Stimulated activated CD8-positive, alpha-beta memory T cell treated with anti-CD3 and anti-CD28 coated beads, Interleukin-12 subunit alpha, Interleukin-12 subunit beta, amount 100 ng/mL, for 1 hour (primary cell): ENCODE measurements at places on chromosomes 7 and 10.

DNA sequence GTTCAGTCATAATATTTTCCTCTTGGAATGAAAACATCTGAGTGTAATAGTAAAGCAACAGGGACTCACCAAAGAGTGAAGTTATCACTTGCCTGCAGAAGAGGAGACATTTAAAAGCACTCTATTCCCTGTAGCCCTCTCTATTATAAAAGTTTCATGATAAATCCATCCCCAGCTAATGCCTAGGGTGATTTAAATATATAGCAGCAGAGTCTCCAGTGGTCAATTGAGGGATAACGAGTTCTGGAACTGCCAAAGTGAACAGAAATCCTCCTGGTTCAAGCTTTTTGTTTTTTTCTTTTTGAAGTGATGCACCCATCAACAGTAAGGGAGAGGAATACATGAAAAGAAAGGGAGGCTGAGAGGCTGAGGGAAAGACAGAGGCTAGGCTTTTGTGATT is 87.3 kb downstream of the EVX1 start:
- DNase-seq = no peak

DNA sequence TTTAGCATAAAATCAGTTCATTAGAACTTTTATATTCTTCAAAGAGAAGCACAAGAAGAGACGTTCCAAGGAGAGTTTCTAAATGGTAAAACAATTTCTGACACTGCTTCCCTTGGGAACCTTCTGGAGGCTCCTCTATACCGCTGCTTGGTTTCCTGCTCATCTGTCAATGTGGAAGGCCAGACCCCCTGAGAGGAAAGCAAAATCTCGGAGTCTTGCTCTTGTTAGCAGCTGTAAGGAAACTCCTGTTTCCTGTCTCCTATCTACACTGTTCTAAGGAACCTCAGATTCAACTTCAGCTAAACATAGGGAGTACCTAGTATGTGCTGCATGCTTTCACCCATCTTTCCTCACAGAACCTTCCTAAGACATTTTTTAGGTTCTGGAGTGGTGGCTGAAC is 322.2 kb downstream of the BMPER start:
- DNase-seq = no peak

DNA sequence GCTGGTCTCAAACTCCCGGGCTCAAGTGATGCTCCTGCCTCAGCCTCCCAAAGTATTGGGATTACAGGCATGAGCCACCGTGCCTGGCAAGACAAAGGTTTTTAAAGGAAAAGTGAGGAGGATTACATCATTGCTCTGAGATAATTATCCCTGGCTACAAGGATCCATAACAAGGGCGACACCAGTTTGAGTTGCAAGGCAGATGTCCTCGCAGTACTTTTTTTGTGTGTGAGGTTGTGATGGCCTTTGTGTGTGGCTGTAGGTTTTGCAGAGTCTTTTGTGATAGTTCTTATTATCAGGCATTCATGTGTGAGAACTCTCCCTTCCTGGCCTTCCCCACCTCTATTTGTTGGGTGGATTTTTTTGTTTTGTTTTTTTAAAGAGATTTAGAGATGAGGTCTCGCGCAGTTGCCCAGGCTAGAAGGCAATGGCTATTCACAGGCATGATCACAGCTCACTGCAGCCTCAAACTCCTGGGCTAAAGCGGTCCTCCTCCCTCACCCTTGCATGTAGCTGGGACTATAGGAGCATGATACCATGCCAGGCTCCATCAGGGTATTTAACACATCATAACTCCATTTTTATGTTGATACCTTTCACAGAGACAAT is 10.0 kb downstream of the BTBD16 start:
- DNase-seq = no peak

GRCh38 chr7:26153823-26154783 is 2.1 kb downstream of the NFE2L3 start:
- no peak for DNase-seq

GRCh38 chr7:1053002-1053411 is 8.7 kb downstream of the GPR146 start:
- DNase-seq = no peak

DNA sequence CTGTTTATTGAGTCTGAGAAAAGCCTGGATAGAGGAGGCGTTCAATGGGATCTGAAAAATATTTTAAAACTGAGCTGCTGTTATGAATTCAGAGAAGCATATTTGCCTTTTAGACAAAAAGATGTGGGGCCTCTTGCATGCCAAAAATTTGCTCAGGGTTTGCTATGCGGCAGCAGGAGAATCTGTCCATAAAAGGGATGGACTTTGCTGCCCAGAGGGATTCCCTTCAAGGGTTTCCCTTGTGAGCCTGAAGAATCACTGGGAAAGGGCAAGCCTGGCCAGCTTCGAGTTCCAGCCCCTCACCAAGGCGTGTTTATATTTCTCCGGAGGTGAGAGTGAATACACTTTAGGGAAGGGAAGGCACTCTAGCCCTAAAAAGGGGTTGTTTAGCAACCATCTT is 55.5 kb upstream of the CALD1 start:
- no peak for DNase-seq

DNA sequence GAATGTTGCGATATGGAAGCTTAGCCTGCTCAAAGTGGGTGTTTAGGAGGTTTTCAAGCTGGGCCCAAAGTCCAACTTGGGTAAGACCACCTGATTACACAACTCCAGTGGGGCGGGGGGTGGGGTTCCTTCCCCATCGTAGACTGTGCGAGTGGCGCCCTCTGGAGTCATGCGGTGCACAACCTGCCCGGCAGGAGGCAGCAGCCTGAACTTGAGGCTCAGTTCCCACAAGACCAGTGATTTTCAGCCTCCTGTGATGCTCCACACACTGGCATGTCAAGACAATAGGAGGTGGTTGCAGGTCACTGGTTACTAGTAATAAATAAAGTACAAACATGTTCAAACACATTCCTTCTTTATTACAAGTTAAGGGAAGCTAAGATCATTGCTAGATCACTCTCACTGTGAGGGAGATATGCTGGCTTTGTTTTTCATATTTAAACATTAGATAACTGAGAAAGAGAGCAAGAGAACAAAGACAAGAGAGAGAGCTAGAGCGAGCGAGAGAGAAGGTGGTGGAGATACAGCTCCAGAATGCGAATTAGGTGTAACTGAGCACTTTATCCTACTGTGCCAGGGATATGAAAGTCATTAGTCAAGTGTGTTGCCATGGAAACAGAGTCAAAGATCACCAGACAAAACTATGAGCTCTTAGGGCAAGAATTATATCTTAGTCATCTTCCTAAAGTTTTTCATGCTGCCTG is 97.4 kb upstream of the BMPER start:
- DNase-seq = no peak

- DNase-seq = no peak
Measured at GRCh38 chr7:66553001-66553400, 75.7 kb upstream of the KCTD7 start.

DNA sequence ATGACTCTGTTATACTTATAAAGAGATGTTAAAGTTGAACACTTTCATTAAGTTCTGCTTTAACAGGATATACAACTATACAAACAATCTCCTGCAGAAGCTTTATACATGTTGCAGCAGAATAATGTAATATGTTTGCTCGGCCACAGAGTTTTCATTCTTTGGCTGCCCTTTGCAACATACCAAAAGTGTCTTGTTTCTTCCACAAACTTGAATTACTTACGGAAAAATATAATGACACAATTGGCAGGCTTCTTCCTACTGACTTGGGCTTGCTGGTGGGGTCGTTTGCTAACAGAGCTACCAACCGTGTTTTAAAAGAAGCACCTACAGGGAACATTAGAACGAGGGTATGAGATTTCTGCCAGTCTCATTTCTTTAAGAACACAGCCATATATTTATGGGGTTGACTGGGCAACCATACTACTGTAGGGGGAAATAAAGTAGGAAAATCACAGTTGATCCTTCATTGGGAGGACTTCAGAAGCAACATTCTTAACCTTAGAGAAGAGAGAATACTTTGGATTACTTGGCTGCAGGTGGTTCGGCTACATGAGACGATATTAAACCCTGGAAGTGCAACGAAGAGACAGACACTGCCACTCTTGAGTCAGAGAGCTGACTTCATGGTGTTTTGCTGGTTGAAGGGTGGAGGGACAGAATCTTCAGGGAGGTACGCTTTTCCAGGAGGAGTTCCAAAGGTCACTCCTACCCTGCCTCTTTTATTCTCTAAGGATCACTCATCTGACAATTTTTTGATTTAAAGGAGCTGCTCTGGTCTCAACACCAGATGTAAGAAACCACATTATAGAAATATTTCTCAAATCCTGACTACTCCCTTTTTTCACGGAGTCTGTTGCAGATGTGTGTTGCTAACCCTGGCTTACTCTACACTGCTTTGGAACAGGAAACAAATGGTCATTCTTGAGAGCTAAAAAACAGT is 123.9 kb downstream of the SEMA3C start:
- DNase-seq = no peak

- DNase-seq = no peak
Measured at GRCh38 chr7:6658618-6659345, 21.7 kb downstream of the ZNF316 start.

GRCh38 chr10:11746883-11747539 is 4.8 kb downstream of the ECHDC3 start:
- no peak for DNase-seq

DNA sequence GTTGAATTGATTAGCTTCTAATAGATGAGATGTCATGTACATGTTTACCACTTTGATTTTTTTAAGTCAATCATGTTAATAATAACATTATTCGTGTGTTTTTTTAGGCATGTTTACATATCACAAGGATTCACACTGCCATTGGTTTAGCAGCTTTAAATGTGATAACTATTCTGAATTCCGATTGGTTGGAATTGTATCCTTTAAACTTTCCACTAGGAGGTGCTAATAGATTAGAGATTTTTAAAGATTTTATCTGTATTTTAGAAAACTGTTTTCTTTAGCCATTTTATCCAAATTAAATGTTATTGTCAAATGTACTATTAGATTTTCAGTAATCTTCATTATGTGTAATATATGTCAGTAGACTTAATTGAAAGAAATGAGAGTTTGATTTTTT is 83.2 kb downstream of the HECTD2 start:
- DNase-seq = no peak

- no peak for DNase-seq
Measured at GRCh38 chr10:74255214-74255613, 104.2 kb downstream of the ADK start.

DNA sequence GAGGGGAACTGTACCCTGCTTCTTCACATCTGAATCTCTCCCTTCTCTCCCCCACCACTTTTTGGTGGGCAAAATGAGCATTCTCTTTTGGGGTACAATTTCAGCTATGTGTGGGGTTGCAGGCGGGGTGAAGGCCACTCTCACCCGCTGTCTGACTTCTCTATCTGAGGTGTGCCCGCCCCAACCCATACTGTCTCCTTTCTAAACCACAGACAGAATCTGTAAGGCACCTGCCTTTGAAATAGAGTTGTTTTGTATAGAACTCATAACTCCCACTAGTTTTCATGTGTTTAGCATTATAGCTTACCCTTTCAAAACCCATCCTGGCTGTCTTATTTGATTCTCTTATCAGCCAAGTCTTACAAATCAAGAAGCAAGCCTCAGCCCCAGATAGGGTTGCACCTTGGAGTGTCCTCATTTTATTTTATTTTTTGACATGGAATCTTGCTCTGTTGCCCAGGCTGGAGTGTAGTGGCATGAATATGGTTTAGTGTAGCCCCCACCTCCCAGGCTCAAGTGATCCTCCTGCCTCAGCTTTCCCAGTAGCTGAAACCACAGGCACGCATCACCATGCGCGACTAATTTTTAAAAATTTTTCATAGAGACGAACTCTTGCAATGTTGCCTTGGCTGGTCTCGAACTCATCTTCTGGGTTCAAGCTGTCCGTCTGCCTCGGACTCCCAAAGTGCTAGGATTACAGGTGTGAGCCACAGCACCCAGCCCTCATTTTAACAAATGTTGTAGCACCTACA is 11.9 kb downstream of the TSPAN14 start:
- no peak for DNase-seq

GRCh38 chr7:43112941-43113621 is 634 bp downstream of the HECW1 start:
- no peak for DNase-seq

DNA sequence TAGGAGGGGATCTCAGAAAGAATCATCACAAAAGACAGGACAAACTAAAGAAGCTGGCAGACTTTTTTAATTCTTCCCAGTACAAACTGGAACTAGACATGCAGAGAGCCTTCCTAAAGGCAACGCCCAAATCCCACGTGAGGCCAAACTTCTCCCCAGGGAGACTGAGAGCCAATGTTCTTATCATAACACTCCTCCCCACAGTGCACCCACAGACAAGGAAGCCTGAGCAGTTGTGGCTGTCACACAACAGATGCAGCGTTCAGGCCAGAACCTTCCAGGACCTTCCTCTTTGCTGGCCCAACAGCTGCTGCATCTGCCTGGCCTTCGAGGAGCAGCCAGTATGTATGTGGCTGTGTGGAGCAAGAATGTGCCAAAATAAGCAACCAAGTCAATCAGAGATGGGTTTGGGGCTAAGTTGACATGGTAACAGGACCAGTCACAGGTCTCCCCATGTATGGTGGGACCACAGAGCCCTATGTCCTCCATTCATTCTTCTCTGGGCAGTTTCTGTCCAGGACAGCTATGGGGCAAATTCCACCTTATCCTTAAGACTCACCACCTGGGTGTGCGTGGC is 34.9 kb downstream of the SRPK2 start:
- DNase-seq = no peak

DNA sequence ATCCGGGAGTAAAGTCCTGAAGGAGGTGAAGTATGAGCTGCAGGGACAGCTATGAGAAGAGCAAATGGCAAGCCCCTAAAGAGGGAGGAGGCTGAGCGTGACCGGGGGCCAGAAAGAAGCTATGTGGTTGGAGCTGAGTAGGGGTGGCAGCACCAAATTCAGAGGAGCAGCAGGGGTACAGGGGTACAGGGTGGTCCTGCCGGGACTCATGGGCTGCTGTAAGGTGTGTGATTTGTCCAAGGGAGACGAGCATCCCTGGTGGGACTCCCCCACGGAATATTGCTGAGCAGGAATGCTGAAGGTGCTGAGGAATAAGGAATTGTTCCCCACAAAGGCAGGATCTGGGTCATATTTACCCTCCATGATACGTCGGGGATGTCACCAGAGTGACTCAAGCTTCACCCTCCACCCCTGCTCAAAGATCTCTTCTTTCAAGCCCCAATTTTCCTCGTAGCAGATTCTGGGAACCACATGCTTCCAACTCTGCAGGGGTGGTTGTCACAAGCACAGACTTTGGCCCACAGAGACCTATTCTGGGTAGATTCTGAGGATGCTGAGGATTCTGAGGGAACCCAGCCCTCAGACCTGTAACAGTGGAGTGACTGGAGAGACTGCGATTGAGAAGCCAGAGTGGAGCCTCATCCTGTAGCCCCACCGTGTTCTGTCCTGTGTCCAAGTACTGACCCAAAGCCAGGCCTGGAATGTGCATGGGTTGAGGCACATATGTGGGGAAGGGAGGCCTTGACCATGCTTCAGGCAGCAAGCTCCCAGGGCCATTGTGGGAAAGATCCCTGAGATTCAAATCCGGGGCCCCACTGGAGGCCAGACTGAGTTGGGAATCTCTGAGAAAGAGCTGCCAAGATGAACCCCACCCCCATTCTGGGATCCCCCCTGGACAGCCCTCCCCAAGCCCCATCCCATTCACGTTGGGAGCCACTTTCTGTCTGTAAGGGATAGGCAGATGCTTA is 4.2 kb downstream of the SFTPD start:
- DNase-seq = no peak

GRCh38 chr10:9305018-9305655 is 1250.6 kb downstream of the GATA3 start:
- DNase-seq = no peak

GRCh38 chr7:81273601-81274397 is 354.9 kb upstream of the SEMA3C start:
- DNase-seq = no peak

GRCh38 chr10:27661514-27662286 is 83.9 kb downstream of the MKX start:
- no peak for DNase-seq
